HT1080 (cell line): ENCODE measurements at places on chromosomes 11 and 22.
A peak's percentile ranks its signal among the peaks of the same experiment; 100 is the strongest.

GRCh38 chr22:32979606-32980005, 78.6 kb downstream of the SYN3 start:
- DNase-seq: no peak

DNA sequence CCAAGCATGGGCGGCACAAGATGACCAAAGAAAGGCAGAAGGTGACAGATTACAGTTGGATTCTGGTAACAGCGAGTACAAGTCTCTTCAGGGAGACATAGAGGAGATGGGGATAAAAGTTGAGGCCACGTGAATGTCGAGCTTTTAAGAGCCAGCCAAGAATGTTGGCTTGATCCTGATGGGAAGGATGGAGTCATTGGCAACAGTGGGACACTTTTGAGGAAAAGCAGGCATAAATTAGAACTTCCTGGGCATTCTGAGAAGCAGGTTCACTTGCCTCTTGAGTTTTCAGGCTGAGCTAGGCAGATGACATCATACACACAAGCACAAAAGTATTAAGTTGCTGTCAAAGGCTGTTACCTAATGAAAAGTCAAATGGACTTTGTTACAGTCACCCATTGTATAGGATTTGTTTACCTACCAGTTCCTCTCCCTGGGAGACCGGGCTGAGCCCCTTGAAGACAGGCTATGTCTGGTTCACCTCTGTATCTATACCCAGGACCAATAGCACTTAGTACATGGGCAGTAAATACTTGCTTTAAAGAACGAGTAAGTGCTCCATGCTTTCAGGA, 41.1 kb downstream of the TNRC6B start:
- DNase-seq: no peak

DNA sequence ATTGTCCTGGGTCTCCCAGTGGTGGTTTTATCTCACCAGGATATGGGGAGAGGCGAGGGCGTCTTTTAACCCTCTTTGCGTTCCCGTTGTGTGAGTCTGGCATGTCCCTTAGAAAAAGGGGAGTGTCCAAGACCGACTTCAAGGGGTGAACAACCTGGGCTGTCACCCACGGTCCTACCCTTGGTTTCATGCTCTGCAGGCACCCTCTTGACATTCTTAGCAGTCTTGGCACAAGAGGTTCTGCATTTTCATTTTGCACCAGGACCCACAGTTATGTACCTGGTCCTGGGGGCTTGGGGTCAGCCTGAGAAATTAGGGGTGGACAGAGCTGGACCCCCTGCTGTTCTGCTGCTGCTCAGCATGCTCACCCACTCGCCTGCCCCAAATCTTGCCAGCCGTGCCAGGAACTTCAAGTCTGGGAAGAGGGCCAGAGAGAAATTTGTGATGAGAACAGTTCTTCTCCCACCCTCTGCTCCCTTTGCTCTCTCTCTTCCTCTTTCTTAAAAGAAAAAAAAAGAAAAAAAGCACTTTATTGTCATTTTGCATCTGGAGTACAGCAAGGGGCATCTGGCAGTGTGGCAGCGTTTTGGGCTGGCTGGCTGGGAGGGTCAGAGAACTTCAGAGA, 471.2 kb downstream of the MIAT start:
- DNase-seq: no peak

GRCh38 chr11:119895981-119896380, 167.0 kb upstream of the NECTIN1 start:
- no peak for DNase-seq

DNA sequence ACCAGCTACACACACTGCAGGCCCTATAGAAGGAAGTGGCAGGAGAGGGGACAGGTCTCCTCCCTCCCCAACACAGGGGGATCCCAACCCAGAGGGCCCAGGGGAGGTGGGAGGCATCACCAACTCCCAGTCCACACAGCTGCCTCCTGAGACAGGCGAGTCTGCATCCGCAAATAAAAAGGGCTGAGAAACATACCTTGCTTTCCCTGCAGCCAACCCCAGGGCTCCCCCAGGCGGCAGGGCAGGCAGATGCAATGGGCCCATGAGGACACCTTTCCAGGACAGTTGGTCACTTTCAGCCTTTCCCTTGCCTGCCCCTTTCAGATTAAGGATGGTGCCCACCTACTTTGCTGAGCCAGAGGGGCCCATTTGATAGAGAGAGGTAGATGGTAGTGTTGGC, 180.0 kb downstream of the BRD1 start:
- DNase-seq: no peak

DNA sequence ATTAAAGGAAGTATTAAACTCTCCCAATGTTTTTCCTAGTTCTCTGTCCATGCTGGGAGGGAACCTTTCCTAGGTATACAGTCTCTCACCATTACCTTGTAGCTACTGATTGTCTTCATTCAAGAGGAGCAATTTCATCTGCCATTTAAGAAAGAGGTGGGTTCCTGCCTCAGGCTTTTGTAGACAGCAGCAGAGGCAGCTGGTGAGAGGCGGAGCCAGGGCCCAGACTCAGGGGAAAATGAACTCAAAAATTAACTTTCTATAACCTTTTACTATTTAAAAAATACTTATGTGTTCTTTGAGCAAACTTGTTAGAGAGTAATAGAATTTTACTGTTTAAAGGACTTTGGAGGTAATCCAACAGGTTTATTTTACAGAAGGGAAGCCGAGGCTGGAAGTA, 133.0 kb downstream of the SNX19 start:
- no peak for DNase-seq

- peak; percentile 96 for DNase-seq
Observed at GRCh38 chr11:126547161-126547560, 191.7 kb downstream of the ST3GAL4 start.
